ENCODE measurements at places on chromosomes 7 and 10.

GRCh38 chr7:27771111-27771510 lies 31.1 kb downstream of the TAX1BP1 start:
- DNase-seq, result no peak

DNA sequence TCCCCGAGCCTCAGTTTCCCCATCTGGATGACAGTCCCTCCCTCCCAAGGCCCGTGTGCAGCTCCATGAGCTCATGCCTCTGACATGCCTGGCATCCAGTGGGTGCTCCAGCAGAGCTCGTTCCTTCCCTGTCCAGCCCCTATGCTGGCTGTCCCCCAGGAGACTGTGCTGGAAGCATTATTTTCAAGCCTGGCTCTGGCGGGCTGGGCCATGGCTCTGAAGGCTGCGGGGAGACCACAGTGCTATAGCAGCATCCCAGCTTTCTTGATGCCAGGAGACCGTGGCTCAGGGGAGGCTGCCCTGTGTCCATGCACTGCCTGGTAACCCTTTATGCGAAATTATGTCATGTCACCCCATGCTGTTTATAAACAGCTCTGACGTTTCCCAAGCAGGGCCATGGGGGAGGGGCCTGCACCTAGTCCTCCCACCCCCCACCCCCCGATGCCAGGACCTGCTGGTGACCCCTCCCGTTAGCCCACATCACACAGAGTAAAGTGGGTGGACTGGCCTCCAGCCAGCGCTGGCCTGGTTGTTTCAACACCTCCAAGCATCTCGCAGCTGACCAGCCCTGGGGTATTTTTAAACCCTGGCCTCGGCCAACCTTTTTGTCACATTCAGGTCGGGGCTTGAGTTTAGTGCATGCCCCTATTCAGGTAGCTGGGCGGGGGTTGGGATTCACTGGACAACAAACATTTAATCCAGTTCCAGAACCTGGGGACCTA lies 105.9 kb upstream of the ZNF716 start:
- no peak for DNase-seq

- no peak for DNase-seq
Observed at GRCh38 chr10:114634609-114634979, 23.5 kb downstream of the ABLIM1 start.

DNA sequence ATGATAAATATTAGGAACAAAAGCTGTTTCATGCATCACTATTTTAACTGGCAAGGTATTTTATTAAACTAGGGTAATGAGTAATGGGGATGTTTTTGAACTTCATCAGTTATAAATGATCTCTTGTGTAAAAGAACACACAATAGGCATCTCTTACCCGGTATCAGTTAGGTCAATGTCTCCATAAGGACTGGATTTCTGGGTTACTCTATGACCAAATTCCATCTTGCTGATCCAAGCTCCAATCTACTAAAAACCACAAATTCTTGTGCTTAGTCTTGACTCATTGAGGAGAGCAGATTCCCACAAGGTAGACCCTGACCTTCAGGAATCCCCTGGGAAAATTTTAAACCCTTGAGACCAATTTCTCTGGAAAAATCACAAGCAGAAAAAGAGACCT lies 1167.7 kb downstream of the XPNPEP1 start:
- DNase-seq, result no peak

DNA sequence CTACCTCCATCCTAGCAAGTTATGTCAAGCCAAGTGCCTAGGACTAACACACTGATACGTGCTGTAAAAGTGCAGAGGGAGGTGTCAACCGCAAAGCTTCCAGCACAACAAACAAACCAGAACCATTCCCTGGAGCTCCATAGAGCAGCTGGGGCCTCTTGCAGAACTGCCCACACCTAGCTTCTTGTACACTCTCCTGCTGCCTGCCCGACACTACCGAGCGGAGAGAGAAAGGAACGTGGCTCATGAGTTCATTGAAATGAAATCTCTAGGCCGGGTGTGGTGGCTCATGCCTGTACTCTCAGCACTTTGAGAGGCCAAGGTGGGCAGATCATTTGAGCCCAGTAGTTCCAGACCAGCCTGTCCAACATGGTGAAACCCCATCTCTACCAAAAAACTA lies 73.5 kb downstream of the MKI67 start:
- no peak for DNase-seq

- DNase-seq, result no peak
Observed at GRCh38 chr10:29969255-29970011, 90.0 kb downstream of the JCAD start.

- no peak for DNase-seq
Observed at GRCh38 chr10:94092848-94093247, 99.1 kb downstream of the PLCE1 start.

GRCh38 chr7:46387646-46388045 lies 466.6 kb upstream of the IGFBP3 start:
- DNase-seq, result no peak

DNA sequence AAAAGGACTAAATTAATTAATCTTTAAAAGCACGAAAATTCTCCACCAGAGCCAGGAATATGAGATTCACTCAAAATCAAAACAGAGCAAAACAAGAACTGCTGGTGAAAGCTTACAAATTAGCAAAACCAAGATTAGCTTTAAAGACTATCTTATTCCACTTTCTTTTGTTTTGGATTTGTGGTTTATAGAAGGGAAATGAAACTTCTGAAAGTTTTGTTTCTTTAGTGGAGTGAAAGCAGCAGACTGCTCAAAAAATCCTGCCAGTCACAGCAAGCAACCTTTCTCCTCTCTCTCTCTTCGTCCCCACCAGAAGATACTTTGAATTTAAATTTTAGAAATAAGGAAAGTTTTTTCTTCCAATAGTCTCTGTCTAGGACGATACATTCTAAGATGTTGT lies 7.8 kb downstream of the ACTA2 start:
- DNase-seq, result no peak

DNA sequence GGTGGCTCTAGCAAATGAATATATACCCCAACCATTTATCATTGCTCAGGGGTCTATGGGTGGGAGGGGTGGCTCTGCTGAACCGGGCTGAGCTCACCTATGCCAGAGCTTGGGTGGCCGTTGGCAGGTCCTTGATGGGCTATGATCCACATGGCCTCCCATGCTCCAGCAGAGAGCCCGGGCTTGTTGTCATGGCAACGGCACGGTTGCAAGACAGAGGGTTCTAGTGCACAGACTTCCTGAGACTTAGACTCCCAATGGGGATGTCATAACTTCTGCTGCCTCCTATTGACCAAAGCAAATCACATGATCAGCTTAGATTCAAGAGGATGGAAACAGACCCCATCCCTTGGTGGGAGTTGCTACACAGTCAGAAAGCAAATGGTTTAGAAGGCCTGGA lies 36.4 kb upstream of the CARD11 start:
- DNase-seq, result no peak

GRCh38 chr10:97821308-97822038 lies 28.2 kb upstream of the GOLGA7B start:
- no peak for DNase-seq

DNA sequence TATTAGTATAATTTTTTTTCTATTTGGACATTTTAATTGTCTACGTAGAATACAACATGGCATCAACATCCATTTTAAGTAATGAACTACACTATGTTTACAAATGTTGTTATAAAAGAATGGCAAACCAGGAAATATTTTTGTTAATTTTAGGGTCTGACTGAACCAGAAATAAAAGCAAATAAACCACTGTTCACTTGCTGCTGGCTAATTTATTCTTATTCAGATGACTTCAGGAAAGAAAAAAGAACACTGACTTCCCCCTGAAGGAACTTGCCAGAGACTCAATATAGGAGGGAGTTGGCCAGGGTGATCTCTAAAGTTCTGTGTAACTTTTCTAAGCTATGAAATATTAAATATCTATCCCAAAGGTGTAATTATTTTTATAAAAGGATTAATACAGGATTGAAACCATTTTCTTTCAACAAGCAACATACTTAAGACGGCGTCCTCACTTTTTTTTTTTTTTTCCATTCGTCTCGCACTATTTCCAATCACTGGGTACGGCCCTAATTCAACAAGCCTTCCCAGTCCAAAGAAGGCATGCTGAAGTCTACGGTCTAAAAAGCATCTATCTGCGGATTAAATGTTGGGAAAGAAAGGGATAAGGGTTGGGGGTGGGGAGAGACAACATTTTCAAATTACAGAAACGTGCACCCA lies 1.2 kb downstream of the USP6NL start:
- no peak for DNase-seq

DNA sequence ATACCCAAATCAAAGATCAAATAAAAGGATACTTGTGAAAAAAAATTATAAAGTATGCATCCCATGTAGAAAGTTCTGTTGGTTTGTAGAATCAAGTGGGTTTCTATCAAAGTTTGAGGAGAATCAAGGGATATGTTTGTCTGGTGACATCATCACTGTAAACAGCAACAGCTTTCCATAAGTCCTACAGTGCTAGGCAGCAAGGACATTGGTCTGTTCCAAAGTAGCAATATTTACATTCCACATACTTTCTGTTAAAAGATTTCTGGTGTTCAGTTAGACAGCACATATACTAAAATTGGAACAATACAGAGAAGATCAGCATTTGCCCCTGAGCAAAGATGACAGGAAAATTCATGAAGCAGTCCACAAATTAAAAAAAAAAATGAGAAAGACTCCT lies 683.9 kb downstream of the XPNPEP1 start:
- DNase-seq, result no peak

GRCh38 chr10:129030996-129031843 lies 435.8 kb upstream of the MGMT start:
- peak; percentile 42 for DNase-seq

DNA sequence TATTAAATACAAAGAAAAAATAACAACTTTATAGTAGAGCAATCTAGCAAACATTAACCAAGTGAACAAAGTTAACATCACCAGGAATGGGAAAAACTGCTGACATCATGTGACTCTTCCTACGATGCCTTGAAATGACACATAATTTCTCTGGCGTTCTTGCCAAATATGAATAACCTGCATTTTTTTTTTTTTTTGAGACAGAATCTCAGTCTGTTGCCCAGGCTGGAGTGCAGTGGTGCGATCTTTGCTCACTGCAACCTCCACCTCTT lies 126.5 kb upstream of the VKORC1L1 start:
- DNase-seq, result peak; percentile 63

DNA sequence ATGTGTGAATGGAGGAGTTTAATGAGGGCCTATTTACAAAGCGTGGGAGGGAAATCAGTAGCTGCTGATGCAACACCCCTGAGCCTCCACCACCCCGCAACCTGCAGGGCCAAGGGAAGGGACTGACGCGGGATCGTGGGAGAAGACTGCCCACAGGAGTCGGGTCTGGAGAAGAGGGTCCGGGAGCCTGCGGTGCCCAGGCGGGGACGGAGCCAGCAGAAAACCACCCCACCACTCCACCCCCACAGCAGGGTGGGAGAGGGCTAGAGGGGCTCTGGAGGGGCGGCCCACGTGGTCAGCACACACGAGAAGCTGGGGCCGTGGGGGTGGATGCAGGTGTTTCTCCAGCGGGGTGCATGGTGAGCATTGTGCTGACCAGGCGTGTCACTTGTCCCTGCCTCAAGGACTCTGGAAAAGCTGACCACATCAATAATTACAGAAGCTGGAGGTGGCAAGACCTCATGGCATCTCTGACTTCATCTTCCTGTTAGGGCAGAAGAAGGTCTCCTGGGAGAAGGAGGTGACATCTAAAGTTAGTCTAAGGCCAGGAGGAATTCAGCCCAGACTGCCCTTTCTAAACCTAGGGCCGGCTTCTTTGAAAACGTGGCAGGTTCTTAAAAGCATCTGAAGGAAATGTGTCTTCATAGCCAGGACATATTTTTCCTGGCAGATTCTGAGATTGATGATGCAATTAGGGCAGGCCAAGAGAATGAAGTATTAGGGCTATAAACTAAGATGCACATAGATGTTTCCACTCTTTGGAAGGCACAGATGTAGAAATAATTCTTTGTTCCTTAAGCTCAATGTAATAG lies 150.9 kb downstream of the RGS10 start:
- no peak for DNase-seq

- peak; percentile 90 for DNase-seq
Observed at GRCh38 chr10:91198781-91199180, 21.7 kb upstream of the PCGF5 start.

DNA sequence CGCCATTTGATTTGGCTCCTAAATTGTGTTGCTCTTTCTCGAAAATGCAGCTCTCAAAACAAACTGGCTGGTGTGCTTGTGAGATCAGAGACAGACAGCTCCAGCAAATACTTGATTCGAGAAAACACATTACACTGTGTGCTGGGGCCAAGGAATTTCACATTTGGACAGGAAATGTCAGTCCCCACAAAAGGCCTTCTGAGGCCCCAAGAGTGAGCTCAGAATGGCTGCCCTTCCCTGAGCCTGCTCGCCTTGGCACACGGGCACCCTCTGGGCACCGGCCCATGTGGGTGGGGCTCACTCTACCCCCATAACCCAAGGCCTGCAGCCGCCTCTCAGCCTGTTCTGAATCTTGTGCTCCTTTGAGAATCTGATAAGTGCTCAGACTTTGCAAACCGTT lies 13.9 kb upstream of the HSPA12A start:
- no peak for DNase-seq

DNA sequence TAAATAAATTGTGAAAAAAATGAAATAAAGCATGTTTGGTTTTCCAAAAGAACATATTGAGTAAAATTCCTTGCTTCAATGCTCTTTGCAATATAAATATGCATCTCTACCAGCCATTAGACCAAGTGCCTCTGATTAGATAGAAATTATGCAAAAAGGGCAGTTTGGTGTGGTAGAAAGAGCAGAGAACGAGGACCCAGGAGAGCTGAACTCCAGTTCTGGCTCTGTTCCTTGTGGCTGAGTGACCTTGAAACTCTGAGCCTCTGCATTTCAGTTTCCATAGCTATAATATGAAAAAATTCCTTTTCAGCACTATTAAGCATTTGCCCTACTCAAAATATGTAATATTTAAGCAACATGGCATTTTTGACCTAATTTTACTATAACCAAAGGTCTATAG lies 36.5 kb downstream of the COL1A2 start:
- no peak for DNase-seq

DNA sequence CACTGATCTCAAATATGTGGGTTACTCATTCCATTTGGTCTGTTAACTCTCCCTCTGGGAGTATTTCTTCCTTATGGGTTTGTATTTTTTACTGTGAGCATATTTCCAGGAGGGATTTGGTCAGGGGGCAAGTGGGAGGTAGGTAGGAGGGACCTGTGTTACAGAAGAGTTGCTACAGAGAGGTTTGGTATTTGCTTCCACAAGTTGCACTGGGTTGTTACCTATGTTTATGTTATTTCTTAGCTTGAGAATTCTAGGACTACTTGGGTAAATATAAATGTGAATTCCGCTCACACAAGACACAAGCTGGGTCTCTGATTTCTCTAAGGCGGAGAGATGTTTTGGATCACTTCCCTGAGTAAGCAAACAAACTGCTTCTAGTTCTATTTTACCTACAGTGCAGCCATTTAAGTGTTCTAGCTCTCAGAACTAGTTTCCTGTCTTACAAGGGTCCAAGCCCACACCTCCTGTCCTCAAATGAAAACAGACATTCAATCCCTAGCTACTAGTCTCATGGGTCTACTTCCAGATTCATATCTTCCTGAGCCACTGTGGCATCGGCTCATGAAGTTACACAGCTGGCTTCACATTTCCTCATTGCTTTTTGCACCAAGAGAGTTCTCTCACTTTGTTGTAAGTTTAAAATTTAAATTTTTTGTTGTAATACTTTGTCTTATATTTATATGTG lies 75.4 kb upstream of the PPP1R3C start:
- DNase-seq, result no peak

- DNase-seq, result no peak
Observed at GRCh38 chr10:1287487-1287886, 231.3 kb downstream of the WDR37 start.

GRCh38 chr10:71094712-71095390 lies 117.5 kb upstream of the UNC5B start:
- no peak for DNase-seq
